T1000 (cell line): ENCODE measurements at places on chromosomes 3 and 15.
A peak's percentile ranks its signal among the peaks of the same experiment; 100 is the strongest.

DNA sequence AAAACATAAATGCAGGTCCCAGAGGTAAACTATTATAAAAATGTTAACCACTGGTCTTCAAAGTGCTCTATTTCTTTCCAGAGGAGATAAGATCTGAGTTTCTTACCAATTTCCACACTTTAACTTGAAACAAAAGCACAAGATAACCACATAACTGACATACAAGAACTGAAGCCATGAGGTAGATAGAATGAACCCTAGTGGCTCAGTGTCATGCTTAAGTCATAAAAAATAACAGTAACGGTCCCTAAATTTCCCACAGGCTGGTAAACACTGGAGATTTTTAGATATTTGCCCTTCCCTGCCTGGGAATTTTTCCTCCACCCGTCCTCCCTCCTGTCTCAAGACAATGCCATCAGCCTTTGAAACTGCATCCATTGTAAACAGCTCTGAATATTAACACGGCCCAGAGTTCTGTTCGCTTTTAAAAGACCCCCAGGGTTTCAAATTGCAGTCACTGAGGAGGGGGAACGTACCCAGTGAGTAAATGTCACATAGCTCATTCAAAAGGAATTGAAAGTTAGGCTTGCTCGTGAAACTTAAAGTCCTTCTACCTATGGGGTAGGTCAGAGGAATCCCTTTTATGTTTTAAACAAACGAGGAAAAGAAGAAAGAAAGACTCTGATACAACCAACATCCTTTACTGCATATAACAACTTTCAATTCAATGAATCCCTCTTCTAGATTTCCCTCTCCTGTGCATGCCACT, 5.7 kb downstream of the LRIG1 start:
- no peak for DNase-seq

GRCh38 chr3:171204942-171205341, 178.4 kb upstream of the SLC2A2 start:
- DNase-seq: no peak

DNA sequence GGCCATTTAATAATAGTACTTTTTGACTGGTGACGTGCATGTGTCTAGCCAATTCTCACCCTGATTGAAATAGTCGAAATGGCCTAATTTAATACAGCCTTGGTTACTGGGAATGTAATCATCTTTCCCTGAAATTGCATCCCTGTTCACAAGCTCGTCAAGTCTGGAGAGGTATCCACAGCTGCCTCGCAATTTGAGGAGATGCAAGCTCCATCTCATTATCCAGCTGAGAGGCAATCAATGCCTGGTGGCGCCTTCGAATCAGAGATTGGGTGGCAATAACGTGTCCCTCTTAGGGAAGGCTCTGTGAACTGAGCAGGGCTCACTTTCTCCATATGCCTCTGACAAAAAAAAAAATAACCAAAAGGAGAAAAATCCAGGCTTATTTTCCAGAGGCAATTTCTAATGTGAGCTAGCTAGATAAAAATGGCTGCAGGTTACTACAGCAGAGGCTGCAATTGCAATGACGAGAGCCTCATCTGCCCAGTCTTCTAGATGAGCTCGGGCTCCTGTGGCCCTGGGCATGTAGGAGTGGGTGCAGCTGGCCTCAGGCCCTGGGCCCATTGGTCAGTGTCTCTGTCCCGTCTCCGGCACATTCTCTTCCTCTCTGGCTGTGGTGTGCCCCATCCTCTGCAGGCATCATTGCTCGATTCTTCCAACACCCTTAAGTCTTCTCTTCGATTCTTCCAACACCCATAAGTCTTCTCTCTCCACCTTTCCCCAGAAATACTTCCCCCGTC, 487.5 kb downstream of the GABRG3 start:
- DNase-seq: no peak

GRCh38 chr3:18725668-18726407, 300.7 kb upstream of the SATB1 start:
- no peak for DNase-seq

- no peak for DNase-seq
Measured at GRCh38 chr3:7843441-7843840, 658.2 kb upstream of the LMCD1 start.

- DNase-seq: no peak
Measured at GRCh38 chr3:17079933-17080332, 195.2 kb downstream of the PLCL2 start.

- no peak for DNase-seq
Measured at GRCh38 chr3:102301155-102301880, 133.5 kb upstream of the ZPLD1 start.

- DNase-seq: no peak
Measured at GRCh38 chr3:29614954-29615353, 334.1 kb downstream of the RBMS3 start.

- no peak for DNase-seq
Measured at GRCh38 chr3:33364531-33365128, 75.6 kb downstream of the UBP1 start.

DNA sequence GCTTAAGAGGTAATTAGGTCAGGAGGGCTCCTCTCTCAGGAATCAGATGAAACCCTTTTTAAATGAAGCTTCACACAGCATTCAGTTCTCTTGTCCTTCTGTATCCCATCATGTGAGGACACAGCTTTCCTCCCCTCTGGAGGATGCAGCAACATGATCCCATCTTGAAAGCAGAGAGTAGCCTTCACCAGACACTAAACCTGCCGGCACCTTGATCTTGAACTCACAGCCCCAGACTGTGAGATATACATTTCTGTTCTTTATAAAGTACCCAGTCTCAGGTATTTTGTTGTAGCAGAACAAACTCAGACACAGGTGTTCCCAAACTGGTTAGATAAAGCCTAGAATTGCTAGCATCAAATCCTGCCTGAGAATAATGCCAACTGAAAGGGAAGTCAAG, 83.7 kb upstream of the PRICKLE2 start:
- no peak for DNase-seq

- DNase-seq: no peak
Measured at GRCh38 chr3:138297059-138297607, 32.5 kb downstream of the NME9 start.

DNA sequence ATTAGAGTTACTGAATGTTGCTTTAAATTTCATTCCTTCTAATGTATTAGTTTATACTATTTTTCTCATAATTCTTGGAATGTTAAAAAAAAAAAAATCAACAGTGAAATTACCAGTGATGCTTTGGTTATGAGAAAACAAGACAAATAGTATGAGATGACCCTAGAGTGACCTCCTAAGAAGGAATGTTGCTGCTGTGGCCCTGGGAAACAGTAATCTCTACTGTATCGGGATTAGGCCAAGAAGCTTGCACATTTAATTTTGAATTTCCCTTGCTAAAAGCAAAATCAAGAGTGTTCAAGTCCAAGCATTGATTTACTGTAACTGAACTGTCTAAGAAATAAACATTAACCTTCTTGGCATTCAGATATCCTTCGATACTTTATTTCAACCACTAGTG, 18.1 kb downstream of the TOPBP1 start:
- no peak for DNase-seq

DNA sequence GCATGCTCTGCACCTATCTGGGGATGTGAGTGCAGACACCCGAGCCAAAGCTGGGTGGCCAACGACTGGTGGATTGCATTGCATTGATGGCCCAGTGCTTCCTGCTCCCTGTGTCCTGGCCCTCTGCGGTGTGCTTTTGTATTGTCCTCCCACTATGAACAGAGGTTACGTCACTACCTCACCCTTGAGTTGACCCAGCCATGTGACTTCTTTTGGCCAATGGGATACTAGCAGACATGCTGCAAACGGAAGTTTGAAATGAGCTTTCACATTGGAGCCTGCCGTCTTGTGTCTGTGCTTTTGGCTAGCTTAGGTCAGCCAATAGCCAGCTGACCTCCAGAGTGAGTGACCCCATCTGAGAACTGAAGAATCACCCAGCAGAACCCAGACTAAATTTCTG, 15.3 kb upstream of the TBC1D21 start:
- DNase-seq: no peak

GRCh38 chr15:99006146-99006545, 1.4 kb downstream of the PGPEP1L start:
- DNase-seq: no peak

DNA sequence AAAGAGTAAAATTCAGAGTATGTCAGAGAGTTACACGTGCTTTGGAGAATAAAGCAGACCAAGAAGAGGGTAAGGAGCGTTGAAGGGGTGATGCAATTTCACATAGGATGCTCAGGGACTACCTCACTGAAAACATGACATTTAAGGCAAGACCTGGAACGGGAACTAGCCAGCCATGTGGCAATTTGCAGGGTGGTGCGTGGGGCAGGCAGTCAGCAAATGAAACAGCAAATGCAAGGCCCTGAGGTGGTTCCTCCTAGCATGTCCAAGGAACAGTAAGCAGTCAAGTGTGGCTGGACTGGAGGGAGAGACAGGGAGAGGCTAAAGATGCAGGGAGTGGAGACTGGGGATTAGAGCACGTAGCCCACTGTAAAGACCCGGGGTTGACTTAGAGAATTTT, 146.1 kb upstream of the LPP start:
- DNase-seq: no peak

DNA sequence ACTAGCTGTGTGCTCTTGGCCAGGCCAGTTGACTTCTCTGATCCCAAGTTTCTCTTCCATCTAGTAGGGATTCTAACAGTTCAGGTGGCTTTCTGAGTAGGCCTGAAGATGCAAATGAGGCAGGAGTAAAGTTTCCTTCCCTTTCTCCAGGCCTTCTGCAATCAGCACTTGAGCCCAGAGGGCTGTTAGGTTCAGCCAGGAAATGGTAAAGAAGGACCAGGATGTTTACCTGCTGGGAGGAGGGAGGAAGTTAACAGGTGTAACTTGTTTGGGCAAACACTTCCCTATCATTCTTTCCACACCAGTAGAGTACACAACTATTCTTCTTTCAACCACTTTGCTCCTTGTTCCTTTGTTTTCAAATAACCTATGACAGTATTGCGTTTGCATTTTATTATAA, 13.3 kb upstream of the TNFSF10 start:
- no peak for DNase-seq

- no peak for DNase-seq
Measured at GRCh38 chr3:196009456-196009855, 72.4 kb downstream of the TFRC start.

DNA sequence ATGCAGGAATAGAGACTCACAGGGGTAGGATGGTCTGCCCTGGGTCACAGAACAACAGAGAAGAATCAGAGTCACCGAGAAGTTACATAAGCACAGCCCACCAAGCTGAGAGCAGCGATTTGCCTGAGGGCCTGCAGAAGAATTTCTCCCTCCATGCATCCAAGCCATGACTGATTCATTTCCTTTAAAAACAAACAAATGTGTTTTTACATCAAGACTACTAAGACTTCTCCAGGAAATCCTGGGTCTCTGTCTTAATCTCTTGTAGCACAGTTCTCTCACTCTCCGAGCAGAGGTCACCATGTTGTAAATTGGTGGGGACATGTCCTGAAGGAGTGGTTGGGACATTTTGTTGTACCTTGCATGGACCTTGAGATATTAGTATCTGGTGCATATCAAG, 159.8 kb downstream of the THSD4 start:
- DNase-seq: peak; percentile 61

DNA sequence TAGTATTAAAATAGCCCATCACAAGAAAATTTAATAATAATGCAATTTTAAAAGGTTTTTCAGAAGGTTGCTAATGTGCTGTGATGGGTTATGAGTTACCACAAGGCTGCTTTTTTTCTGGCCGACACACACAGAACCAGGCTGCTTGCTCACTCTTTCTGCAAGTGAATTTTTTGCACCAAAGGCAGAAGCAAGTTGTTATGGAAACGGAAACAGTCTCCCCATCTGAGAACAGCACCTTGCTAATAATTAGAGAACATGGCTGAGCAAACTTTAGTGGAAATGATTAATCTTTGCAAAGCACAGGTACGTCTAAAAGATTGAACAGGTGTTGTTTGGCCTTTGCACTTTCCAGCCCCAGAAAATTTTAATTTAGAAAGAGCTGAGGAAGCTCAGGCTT, 51.0 kb downstream of the CACNA2D3 start:
- DNase-seq: no peak

DNA sequence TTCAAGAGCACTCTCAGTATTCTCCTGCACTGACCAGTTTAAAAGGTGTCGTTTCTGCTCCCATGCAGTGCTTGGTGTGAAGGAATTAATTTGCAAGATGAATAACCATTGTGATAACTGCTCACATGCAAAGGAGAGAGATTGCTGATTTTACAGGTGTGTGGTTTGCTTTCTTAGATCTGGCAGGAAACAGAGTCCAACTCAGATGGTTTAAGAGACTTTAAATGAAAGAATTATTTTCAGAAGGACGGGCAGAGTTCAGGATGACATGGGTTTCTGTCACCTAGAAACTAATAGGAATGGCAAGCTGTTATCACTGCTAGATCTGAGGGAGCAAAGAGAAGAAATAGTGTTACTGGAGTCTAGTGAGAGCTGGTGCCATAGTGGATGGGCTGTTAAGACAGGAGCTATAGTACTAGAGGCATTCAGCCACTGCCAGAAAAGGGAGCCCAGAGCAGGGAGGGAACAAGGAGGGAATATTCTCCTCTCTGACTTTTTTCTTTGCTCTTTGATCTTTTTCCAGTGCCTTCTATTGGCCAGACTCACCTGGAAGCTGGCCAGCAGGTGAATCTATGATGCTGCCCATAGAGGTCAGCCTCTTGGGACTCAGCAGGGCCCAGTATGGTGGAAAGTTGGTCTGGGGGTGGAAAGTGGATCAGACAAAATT, 14.9 kb downstream of the ATXN7 start:
- DNase-seq: no peak

- peak; percentile 71 for DNase-seq
Measured at GRCh38 chr15:71806452-71806931, 3.9 kb upstream of the NR2E3 start.

GRCh38 chr3:191154827-191155226, 44.2 kb upstream of the OSTN start:
- no peak for DNase-seq

GRCh38 chr15:85490856-85491255, 110.5 kb downstream of the AKAP13 start:
- DNase-seq: no peak

DNA sequence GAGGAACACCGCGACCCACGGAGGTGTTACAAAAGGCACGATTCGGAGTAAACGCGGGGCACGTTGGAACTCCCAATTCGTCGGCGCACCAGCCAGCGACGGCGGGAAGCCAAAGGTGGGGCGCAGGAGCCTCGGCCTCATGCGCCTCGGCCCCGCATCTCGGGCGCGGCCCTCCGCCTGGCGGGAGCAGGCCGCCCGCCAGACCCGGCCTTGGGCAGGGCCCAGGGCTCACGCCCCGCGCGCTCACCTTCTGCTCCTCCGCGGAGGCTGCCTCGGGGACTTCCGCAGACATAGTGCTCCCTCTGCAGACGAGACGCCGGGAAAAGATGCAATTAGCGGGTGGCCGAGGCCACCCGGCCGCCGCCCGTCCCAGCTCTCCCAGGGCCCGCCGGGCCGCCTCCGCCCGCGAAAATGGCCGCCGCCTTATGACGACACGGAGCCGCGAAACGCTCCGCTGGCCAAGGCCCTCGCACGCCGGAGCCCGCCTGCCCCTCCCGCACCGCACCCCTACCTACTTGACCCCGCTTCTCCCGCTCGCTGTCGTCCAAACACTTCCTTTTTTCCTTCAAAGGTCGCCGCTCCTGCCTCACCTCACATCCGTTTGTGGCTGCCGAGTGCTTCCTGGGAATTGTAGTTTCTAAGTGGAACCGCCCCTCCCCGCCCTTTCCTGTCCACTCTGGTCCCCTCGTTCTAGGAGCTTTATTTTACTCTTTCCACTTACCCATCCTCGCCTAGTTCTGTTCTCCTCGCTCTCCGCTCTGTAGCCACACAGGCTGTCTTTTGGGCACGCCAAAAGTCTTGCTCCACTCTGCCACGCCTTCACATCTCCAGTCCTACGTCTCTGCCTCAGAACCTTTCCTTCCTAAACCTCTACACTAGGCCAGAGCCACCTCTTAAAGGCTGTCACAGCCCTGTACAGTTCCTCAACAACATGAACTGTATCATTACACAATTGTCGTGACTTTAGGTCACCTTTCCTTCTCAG, at the start of gene ARPP19:
ARPP19 (minus strand) TSS at position 430 of the 985 bp plus-strand sequence; CDS start at position 292, 138 bp downstream.
- DNase-seq: peak; percentile 85
